ENCODE measurements at places on chromosomes 1 and 21. TPM values are rescaled to one million over a fixed set of nuclear protein-coding genes. Genes with fewer than 3 reads are reported as not detected.

DNA sequence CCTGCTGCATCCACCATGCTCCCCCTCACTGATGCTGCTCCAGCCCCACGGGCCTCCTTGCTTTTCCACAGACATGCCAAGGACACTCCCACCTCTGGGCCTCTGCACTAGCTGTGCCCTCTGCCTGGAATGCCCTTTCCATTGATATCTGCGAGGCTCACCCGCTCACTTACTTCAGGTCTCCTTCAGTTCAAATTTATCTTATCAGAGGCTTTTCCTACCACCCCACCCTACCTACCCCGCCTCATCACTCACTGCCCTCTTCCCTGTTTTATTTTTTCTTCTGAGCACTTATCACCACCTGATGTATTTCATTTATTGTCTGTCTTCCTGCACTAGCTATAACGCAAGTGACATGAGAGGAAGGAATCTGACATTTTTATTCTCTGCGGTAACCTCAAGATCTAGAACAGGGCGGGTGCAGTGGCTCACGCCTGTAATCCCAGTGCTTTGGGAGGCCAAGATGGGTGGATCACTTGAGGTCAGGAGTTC is 7.0 kb downstream of the HSPG2 start:
- DNase-seq: no peak

The HHAT gene
- 14.6 TPM for polyA plus RNA-seq

GRCh38 chr1:174791863-174792262 is 207.9 kb upstream of the CACYBP start:
- DNase-seq: no peak

The OR2W3 gene
- 1.3 TPM for polyA plus RNA-seq

- DNase-seq: no peak
These were observed 415.6 kb downstream of the SMYD3 start for GRCh38 chr1:246091477-246091876.

DNA sequence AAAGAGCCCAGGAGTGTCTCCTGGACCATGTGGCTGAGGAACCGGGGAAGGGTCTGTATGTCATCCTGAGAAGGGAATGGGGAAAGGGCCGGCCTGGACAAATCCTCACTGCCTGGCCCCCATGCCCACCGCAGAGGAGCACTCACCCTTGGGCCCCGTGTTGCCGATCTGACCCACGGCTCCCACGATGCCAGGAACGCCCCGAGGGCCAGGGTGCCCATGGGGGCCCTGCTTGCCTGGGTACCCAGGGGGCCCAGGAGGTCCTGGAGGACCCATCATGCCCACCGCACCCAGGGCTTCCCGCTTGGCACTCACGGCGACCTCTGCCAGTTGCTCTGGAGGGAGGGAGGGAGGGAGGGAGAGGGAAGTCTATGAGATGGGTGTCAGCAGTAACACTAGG is 14.6 kb downstream of the COL9A2 start:
- DNase-seq: no peak

GRCh38 chr1:235835226-235835625 is 31.5 kb downstream of the LYST start:
- no peak for DNase-seq

The BNIPL gene
- polyA plus RNA-seq: 5.6 TPM

The GABPA gene
- 44.8 TPM for polyA plus RNA-seq

GRCh38 chr1:21491488-21492355 is 17.5 kb upstream of the ALPL start:
- DNase-seq: no peak

- DNase-seq: no peak
These were observed 24.4 kb upstream of the IER5 start for GRCh38 chr1:181064011-181064623.

- DNase-seq: no peak
These were observed 3.9 kb upstream of the PRKCZ start for GRCh38 chr1:2046174-2046917.

The CACNA1S gene
- polyA plus RNA-seq: 0.03 TPM

DNA sequence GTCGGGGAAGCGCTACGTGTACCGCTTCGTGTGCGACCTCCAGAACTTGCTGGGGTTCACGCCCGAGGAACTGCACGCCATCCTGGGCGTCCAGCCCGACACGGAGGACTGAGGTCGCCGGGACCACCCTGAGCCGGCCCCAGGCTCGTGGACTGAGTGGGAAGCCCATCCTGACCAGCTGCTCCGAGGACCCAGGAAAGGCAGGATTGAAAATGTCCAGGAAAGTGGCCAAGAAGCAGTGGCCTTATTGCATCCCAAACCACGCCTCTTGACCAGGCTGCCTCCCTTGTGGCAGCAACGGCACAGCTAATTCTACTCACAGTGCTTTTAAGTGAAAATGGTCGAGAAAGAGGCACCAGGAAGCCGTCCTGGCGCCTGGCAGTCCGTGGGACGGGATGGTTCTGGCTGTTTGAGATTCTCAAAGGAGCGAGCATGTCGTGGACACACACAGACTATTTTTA is 17.1 kb downstream of the ETS2 start:
- DNase-seq: no peak

- no peak for DNase-seq
These were observed 299.9 kb upstream of the PLXNA2 start for GRCh38 chr1:208544053-208544452.

The CDC73 gene
- 42.0 TPM for polyA plus RNA-seq

- no peak for DNase-seq
These were observed 11.1 kb upstream of the MSTO1 start for GRCh38 chr1:155598842-155599331.

The SPATA6 gene
- polyA plus RNA-seq: 15.3 TPM

DNA sequence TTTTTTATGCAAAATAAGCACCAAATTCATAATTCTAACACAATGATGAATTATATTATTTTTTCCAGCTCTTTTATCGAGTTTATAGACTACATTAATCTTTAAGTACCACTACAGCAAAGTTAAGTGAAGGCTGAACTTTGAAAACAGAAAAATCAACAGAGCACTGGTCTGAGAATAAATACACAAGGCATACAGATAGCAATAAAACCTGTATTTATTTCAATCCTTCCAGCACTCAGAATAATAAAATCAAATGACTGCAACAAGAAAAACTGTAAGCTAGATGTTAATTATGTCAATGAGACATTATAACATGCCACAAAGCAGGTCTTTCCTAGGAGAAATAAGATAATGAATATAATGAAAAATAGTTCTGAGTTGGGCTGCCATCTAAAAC is 24.5 kb downstream of the NUCKS1 start:
- DNase-seq: no peak

The TP73 gene
- polyA plus RNA-seq: 0.57 TPM

GRCh38 chr1:67843746-67844145 is 10.5 kb upstream of the GNG12 start:
- DNase-seq: no peak

DNA sequence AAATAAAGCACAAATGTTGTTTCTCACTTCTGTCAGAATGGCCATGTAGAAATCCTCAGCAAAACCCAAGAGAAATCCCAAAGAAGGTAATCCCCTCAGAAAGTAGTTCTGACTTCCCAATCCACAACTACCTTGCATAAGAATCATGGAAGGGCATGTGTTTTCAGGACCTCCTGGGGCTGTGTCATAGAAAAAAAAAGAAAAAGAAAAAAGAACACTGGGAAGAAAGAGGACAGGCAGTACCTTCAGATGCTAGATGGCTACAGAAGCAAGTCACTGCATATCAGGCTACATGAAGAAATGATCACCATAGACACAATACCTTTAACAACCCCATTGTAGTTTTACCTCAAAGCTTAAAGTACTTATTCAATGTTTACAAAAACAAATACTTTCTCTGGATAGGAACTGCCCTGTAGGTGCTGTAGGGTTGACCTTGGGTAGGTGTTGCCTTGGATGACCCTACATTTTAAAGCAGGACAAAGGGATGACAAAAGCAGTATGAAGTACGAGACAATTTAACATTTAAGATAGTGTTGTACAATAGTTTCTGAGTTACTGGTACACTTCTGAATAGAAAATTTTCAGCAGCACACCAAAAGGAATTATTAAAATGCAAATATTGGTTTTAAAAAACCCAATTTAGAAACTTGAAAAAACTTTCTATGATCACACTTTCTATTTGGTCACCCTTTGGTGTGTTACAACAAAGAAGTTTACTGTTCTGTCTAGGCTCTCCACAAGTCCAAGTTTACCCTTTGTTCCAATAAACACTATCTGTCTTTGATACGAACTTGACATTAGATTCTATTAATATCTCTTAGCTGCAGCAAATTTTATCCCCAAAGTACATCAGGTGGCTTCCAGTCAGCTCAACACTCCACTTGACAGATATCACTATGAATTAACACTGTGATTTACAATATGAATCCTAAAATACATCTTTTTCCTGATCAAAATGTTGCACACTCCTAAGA is 5.0 kb downstream of the TRIT1 start:
- no peak for DNase-seq

GRCh38 chr1:157181258-157181657 is 43.1 kb upstream of the ETV3 start:
- DNase-seq: no peak

The NPHS2 gene
- polyA plus RNA-seq: 5.0 TPM

- DNase-seq: no peak
These were observed 496.9 kb downstream of the NEGR1 start for GRCh38 chr1:71785450-71785849.

DNA sequence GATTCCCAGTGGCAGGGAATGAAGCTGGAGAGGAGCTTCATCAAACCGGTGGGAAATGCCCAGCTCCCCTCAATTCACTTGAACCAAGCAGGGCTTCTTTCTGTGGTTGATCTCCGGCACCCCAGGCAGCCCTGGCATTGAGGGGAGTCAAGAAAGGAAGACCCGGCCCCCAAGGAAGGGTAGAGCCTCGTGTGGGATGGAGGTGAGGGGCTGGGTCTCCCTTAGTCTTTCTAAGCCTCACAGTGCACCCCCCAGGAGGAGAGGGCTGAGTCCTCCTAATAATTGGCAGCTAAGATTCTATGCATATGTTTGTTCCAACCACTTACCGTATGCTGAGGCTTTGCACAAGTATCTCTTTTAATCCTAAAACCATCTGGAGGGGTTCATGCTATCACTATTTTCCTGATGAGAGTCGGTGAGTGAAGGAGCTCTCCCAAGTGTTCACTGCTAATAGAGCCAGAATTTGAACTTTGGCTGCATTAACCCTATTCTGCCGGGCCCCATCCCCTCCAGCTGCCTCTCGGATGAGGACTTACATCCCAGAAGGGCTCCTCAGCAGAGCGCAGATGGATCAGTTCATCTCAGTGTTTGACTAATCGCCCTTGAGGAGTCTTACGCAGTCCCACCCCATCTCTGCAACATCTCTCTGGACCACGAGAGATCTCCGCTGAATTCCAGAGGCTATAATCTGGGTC is 33.1 kb upstream of the TMEM51 start:
- DNase-seq: no peak

DNA sequence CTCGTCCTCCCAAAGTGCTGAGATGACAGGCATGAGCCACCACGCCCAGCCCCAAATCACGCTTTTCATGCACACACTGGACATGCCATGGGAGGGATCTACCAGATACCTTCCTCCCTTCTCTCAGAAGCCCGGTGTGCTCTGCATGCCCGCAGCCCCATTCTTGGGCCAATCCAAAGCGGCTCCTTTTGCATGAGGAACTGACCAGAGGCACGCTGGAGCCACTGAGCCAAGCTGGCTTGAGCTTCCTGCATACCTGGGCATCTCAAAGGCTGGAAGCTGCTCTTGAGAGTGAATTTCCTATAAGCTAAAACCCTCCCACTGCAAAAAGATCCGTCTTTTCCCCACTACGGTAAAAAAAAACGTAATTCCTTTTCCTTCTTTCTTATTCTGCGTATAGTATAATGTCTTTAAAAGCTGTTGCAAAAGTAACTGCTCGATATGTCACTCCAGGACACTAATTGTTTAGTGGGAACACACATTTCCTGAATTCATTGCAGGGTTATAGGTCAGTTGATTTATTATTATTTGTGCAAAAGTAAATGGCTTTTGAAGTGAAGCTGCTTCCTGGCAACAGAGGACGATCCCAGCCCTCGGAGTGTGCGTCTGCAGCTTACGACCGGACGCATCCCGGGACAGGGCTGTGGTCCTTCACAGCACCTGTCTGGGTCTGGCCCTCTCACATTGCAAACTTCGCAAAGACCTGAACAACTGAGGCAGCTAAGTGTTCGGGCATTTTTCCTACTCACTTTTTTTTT is 61.8 kb upstream of the ETS2 start:
- DNase-seq: no peak

The METTL25B gene
- polyA plus RNA-seq: 49.2 TPM

- no peak for DNase-seq
These were observed 26.5 kb upstream of the SAMD11 start for GRCh38 chr1:897226-897625.

DNA sequence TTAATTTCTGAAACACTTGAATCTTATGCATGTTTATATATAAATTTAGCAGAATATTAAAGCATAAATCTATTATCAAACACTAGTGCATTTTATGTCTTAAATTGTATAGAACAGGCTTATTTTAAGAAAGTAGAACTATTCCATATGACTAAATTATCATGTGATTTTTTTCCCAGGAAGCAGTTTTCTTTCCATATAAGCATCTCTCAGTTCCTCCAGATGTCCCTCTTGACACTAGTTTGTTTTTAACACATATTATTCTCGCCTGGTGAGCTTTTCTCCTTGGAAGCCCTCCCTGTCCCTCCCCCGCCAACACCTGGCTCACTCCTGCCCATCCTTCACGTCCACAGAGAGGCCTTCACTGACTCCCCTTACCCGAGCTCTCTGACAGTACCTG is 48.3 kb upstream of the BCAR3 start:
- DNase-seq: no peak

DNA sequence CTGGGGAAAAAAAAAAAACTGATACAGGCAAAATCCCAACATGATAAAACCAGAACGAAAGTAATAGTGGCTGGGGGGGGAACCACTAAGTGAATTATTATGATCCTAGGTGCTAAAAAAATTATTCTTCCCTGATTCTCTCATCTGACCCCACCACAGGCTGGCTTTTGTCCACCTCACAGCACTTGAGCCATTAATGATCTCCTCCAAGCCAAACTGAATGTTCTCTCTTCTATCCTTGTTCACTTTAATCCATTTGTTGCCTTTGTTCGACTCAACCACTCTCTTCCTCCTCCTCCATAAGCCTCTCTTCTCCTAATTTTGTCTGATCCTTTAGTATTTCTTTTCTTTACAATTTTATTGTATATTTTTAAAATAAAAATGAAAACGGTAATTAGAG is 16.0 kb upstream of the SMYD2 start:
- no peak for DNase-seq

The PALMD gene
- polyA plus RNA-seq: 1.7 TPM

The CELA3A gene
- not detected for polyA plus RNA-seq

GRCh38 chr1:54229281-54229891 is 29.4 kb downstream of the MRPL37 start:
- no peak for DNase-seq

GRCh38 chr1:222417264-222417663 is 130.6 kb downstream of the HHIPL2 start:
- DNase-seq: no peak

The SOX13 gene
- 16.5 TPM for polyA plus RNA-seq

Data from left renal pelvis (tissue), 4 donors.